ENCODE measurements at places on chromosomes 11 and 22.

- no peak for DNase-seq
Measured at GRCh38 chr11:3639841-3640240, 2.0 kb downstream of the ART5 start.

DNA sequence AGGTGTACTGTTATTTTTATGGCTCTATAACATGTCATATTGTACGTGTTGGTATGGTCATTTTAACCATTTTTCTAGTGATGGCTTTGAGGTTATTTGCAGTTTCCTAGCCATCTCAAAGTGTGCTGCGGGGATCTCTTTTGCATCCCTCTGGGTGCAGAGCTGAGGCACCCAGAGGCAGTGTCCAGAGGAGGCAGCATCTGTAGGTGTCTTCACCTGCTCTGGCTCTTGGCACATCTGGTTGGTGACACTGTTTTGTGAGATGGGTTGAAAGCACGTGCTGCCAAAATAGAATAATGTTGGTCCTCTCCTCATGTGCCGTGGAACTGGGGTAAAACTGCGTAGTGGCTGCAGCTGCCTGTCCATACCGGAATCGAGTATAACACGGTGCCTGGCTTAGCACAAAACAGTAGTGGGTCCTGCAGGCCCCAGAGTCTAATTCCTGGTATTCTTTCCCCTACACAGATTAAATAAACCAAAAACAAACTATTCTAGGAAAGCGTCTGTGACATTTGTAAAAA, 12.9 kb downstream of the NEAT1 start:
- DNase-seq, result no peak

DNA sequence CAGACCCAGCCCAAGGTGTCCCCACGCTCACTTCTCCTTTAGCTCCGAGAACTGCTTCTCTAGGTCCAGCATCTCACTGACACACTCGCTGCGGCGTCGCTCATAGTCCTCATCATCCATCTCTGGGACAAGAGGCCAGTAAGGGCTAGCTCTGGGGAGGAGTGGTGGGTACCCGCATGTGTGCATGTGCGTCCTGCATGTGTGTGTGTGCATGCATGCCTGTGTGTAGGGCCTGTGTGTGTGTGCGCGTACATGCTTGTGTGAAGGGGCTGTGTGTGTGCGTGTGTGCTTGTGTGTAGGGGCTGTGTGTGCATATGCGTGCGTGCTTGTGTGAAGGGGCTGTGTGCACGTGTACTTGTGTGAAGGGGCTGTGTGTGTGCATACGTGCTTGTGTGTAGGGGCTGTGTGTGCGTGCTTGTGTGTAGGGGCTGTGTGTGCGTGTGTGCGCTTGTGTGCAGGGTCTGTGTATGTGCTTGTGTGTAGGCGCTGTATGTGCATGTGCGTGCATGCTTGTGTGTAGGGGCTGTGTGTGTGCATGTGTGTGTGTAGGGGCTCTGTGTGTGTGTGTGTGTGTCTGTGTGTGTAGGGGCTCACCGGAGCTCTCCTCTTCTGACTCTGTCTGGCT, 3.3 kb downstream of the BRMS1 start:
- no peak for DNase-seq

DNA sequence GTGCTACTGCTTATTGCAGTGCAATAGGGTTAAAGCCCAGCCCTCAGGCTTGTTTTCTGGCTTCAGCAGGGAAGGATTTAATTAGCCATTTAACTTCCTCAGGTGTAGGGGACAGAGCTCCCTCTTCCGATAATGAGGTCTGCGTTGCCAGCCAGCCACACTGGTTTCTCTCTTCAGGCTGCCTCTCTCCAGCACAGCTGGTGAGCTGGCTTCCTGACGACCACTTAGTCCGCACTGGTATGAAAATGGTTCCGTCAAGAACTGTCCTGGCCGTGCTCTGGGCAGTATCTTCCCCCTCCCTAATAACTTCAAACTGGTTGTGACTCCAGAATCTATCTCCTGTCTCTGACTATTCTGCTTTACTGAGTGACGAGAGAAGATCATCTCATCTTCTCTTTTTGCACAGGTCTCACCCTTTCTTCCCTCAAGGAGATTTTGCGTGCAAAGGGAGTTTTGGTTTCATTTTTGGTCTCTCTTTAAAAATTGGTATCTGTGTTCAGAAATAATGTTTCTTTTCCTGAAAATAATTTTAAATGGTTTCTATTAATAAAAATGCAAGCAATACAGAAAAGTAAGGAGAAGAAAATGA, 49.2 kb downstream of the CNTN5 start:
- no peak for DNase-seq
